NCI-H1105 (cell line): ENCODE measurements at places on chromosomes 1 and 21.
A peak's percentile ranks its signal among the peaks of the same experiment; 100 is the strongest.

DNA sequence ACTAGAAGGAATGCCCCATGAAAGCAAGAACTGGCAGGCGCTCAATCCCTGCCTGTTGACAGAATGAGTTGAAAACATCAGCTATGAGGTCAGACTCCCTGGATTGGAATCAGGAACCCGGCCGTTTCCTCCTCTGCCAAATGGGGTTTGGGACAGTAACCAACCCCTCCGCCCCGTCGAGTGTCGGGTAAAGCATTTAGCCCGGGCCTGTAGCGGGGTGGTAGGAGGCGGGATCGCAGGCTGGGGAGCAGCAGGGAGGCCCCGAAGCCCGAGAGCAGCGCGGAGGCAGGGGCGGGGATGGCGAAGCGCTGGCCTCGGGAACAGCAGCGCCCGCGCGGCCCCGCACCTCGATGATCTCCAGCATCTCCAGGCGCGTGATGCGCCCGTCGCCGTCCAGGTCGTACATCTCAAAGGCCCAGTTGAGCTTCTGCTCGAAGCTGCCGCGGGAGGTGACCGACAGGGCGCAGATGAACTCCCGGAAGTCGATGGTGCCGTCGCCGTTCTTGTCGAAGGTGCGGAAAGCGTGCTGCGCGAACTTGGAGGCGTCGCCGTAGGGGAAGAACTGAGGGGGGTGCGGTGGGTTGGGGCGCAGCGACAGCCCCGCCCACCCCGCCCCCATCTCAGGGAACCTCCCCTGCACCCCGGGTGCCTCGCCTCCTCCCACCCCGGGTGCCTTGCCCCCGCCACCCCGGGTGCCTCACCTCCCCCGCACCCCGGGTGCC is 7.5 kb downstream of the HPCAL4 start:
- no peak for DNase-seq

GRCh38 chr1:185681034-185681633 is 53.1 kb upstream of the HMCN1 start:
- peak; percentile 51 for DNase-seq

GRCh38 chr1:176193663-176194062 is 13.4 kb downstream of the COP1 start:
- DNase-seq: no peak

DNA sequence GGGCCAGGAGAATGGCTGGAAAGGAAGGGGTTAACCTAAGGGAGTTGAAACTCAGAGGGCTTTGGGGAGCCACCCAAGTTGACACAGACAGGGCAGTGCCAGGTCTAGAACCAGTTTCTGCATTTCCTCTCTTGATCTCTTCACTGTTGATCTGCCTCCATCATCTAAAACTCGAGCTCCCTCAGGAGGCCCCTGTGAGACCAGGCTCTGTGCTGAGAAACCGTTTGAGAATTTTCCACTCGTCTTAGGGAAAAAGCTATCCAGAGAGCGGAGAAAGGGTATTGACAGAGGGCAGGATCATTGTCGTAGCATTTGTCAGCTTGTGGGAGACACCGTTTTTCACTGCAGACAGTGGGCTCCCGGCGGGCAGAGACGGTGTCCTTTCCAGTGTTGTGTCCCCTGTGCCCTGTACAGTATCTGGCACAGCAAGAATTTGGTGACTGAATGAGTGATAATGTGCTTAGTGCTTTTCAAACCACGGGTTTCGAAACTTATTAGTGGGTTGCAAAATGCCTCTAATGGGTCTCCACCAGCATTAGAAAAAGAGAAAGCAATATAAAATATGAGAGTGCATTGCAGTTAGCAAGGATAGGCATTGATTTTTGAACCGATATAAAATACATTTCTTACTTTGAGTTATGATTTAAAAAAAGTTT is 31.1 kb downstream of the PROK1 start:
- no peak for DNase-seq

GRCh38 chr1:7752512-7753417 is 18.3 kb upstream of the VAMP3 start:
- peak; percentile 52 for DNase-seq

DNA sequence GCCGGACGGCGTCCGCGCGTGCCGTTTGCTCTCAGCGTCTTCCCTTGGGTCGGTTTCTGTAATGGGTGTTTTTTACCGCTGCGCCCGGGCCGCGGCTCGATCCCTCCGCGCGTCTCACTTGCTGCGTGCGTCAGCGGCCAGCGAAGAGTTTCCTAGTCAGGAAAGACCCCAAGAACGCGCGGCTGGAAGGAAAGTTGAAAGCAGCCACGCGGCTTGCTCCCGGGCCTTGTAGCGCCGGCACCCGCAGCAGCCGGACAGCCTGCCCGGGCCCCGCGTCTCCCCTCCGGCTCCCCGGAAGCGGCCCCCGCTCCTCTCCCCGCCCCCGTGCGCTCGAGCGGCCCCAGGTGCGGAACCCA is 159.8 kb downstream of the RUNX1 start:
- peak; percentile 39 for DNase-seq

DNA sequence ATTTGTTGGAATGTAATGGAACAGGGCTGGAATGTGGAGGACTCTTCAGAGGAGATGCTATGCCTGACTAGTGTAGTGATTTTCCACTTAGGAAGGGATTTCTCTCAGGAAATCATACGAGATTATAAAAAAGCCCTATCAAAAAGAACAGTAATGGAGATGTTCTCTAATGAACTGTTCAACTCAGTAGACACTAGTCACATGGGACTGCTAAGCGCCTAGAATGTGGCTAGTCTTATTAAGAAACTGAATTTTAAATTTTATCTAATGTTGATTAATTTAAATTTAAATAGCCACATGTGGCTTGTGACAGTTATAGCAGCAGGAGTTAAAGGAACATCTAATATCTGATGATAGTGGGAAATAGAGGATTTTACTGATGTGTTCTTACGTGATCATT is 94.0 kb downstream of the SLC35F3 start:
- no peak for DNase-seq

- DNase-seq: no peak
These were observed 34.8 kb upstream of the DISP3 start for GRCh38 chr1:11443961-11444658.

DNA sequence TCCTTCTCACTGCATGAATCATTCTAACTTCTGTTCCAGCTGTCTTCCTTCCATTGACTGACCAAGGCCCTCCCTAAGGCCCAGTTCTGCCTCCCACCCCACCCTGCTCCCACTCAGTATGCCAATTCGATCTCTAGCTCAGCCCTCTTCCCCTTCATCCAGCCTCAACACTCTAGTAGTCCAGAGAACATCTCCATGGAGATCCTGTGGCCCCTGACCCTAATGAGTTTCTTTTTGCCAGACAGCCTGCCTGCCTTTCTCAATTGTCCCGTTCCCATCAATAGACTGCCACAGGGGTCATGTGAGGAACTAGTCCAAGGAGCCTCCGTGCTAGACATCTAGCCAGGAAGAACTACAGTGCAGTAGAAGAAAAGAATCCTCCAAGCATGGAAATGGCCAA is 26.4 kb downstream of the RRAGC start:
- DNase-seq: no peak
